Hematopoietic multipotent progenitor cell treated with erythropoietin and hydrocortisone succinate and interleukin-3 and kit ligand, for 4 days (in vitro differentiated cells): ENCODE measurements at places on chromosomes 12 and 14.

DNA sequence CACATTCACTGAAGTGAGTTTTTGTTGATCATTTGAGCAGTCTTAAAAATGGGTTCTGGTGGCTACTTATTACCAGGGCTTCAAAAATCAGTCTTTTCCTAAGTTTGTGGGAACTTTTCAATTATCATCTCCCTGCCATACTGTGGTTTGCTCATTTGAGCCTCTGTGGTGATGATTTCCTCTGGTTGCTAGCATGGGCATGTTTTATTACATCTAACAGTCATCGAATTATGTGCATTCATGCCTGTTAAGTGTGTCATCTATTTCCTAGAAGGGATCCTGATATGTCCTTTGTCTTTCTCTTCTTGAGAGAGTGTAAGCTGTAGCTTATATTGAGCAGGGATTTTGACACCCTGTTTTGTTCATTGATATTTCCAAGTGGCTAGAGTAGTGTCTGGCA lies 116.8 kb downstream of the WIF1 start:
- no peak for DNase-seq

GRCh38 chr12:10115890-10116289 lies 14.1 kb downstream of the CLEC7A start:
- DNase-seq: no peak

GRCh38 chr12:13222076-13222475 lies 25.6 kb downstream of the EMP1 start:
- peak; percentile 21 for DNase-seq

DNA sequence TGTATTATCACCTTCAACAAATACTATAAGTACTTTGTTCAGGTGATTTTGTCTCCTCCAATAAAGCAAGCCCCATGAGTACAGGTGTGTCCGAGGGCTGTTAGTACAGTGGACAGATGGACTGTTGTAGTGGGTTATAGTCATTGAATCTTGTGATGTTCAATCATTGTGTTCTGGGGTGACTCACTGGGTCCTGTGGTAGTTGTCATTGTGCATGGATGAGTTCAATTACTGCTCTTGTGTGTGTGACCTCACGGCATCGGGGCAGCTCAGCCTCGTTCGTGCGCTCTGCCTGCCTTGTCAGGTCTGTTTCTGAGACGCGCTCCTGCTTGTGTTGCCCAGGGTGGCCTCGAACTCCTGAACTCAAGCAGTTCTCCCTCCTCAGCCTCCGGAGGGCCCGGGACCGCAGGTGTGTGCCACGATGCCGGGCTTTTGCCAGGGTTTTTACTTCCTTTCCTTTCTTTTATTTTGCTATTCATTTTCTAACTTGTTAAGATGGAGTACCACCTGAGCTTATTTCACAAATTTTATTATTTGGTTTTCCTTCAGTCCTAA lies 72.2 kb downstream of the DDX51 start:
- no peak for DNase-seq

GRCh38 chr14:94384342-94384741 lies 4.1 kb downstream of the SERPINA1 start:
- DNase-seq: no peak

- no peak for DNase-seq
These were observed 78.6 kb downstream of the CLMN start for GRCh38 chr14:95240859-95241813.

DNA sequence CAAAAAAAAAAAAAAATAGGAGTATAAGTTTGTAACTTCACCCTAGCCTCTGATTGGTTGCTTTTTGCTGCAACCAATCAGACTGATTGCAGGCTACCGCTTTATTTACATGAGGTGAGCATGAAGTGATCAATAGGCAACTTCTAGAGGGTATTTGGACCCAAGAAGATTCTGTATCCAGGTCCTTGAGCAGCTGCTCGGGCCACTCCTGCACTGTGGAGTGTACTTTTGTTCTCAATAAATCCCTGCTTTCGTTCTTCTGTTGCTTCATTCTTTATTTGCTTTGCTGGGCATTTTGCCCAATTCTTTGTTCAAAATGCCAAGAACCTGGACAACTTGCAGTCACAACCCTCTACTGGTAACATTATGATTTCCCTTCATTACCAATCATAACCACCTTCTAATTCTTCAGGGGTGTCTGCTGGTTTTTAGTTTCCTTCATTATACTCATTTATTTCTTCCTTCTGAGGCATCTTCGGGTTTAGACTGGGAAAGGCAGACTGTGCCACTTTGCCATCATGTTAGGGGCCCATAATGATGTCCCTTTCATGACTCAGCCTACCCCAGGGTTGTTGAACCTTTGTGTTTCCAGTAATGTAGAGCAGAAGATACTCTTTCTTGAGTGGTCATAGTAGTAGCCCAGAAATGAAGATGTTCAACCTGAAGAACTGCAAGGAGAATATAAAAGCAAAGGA lies 43.4 kb upstream of the LIMA1 start:
- DNase-seq: no peak

DNA sequence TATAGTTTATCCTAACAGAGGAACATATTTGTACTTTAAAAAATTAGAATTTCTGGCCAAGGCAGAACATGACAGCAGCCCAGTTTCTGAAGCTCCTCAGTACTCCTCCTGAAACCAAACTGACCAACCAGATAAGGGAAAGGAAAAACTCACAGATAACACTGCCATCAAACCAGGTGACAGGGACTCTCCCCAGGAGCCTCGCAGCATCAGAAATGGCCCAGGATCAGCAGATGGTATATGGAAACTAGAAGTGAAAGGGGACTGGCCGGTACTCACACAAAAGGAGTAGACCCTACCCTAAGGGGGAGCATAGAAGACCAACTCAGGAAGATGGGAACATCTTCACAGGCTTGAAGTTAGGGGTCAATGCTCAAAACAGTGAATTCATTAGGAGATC lies 22.0 kb downstream of the GALC start:
- DNase-seq: no peak

GRCh38 chr12:117980616-117981015 lies 11.8 kb upstream of the KSR2 start:
- DNase-seq: peak; percentile 20

DNA sequence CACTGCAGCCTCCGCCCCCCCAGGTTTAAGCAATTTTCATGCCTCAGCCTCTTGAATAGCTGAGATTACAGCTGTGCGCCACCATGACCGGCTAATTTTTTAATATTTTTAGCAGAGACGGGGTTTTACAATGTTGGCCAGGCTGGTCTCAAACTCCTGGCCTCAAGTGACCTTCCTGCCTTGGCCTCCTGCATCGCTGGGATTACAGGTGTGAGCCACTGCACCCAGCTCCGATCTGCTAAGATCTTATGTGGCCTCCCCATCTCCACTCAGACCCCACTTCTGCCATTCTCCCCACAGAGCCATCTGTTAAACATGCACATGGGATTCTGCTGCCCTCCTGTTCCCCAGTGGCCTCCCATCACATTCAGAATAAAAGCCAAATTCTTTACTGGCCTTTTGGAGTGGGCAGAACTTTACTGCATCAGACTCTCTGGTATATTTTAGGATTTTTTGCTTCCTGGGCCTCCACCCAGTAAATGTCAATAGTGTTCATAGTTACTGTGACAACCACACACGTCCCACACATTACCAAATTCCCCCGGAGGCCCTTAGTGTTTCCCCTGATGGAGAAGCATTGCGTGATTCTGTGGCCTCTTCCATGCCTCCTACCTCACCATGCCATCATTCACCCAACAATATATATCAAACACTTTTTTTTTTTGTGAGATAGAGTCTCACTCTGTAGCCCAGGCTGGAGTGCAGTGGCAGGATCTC lies 96.3 kb downstream of the PTPN11 start:
- DNase-seq: no peak

DNA sequence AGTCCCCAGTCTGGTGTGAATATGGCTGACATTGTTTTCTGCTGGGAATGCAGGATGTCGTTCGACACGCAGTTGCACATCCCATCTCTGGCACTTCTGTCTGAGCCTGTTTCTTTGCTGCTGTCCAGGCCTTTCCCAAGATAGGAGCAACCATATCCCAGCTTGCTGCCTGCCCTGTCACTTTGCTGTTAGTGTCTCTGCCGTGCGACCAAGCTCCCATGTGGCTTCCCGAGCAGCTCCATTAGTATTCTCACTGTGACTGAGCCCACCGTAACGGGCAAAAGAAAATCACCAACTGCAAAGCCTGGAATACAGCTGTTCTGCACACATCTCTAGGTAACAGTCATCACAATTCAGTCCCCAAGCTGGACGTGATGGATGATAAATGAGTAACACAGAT lies 66.0 kb upstream of the CPSF6 start:
- no peak for DNase-seq

DNA sequence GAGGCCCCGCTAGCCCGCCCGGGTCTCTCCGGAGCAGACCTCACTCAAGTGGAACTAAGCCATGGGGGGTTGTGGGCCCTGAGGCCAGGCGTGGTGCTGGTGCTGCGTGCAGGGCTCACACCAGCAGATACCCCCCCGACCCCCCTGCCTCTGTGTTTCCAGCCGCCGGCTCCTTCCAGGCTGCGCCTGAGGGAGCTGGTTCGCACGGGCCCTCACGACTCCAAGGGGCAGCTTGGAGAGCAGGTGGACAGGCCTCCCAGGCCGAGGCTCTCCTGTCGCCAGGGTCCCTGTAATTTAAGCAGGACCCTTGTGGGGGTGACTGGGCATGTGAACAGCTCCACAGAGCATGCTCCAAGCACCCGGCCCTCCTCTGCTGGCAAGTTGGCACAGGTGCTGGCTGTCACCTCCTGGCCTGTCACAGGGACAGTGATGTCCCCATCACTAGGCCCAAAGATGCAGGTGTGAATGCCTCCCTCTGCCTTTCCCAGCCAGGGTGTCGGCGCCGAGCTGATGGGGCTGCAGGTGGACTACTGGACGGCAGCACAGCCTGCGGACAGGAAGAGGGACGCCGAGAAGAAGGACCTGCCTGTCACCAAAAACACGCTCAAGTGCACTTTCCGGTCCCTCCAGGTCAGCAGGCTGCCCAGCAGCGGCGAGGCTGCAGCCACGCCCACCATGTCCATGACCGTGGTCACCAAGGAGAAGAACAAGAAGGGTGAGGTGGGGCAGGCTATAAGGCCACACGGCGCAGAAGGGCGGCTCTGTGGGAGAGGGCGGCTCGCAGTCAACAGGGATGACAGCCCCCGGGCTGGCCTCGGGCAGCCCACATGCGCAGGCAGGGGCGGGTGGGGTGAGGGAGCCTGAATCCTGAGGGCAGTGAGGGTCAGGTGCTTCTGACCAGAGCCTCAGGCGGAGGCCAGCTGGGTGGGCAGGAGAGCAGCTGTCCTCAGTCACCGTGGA lies 5.9 kb upstream of the TEX22 start:
- no peak for DNase-seq

DNA sequence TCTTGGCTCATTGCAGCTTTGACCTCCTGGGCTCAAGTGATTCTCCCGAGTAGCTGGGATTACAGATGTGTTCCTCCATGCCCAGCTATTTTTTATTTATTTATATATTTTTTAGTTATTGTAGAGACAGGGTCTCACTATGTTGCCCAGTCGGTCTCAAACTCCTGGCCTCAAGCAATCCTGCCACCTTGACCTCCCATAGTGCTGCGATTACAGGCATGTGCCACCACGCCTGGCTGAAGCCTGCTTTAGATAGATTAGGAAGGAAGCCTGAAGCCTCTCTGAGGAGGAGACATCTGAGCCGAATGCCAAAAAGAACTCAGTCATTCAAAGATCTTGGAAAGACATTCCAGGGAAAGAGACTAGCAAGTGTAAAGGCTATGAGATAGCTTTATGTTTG lies 10.2 kb downstream of the INHBC start:
- peak; percentile 43 for DNase-seq

GRCh38 chr12:83015390-83016217 lies 328.9 kb downstream of the TMTC2 start:
- DNase-seq: peak; percentile 68

DNA sequence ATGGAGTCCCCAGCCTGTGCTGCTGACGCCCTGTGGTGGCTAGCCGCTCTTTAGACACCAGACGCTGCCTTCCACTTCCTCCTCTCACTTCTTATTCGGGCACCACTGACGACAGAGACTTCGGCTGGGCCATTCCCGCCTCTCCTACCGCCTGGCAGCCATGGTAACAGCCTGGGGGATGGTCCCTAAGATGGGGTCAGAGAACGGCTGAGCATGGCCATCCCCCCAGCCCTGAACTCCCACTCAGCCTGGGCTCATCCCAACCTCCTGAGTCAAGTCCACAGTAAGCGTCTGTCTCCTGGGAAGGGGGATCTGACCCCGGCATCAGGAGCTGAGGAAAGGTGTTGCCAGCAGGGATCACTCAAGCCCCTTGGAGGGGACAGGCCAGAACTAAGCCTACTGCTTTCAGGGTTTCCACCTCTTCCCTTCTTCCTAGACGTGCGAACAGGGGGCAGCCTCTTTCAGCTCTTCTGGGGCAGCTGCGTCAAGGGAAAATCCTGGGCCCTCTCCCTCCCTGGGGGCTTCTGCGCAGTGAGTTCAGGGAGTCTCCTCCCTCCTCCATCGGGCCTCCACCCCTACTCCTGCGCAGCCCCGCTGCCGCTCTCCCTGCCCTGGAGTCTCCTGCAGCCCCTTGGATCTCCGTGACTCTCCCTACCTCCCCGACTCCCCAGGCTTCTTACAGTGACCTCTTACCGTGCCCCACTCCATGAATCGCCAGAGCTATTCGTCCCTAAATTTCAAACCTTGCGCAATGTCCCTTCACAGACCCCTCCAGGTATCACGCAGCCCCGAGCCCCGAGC lies 643 bp upstream of the TAMALIN start:
- DNase-seq: peak; percentile 85
